C1 segment of cervical spinal cord (tissue), 14 donors: ENCODE measurements at places on chromosomes 12 and 14.
A peak's percentile ranks its signal among the peaks of the same experiment; 100 is the strongest.

GRCh38 chr12:121120323-121120722 is 12.4 kb upstream of the P2RX7 start:
- no peak for DNase-seq

- DNase-seq, result no peak
These were observed 90.7 kb upstream of the KRR1 start for GRCh38 chr12:75602106-75602505.

DNA sequence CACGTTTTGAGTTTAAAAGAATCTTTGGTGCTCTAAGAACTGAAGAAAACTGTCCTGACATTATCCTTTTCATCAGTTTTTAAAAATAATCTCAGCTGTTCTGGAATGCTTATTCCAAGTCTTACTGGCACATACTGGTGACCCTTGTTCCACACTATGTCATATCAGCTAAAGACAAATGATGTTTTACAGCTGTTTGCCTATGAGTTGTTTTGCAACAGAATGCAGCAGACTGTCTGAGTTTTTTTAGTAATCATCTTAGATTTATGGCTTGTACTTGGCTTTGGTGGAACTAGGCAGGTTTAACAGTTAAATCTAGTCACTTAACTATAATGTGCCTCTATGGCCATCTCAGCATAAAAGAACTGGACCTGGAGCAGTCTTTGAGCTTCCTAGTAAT is 91.6 kb upstream of the GRIN2B start:
- no peak for DNase-seq

DNA sequence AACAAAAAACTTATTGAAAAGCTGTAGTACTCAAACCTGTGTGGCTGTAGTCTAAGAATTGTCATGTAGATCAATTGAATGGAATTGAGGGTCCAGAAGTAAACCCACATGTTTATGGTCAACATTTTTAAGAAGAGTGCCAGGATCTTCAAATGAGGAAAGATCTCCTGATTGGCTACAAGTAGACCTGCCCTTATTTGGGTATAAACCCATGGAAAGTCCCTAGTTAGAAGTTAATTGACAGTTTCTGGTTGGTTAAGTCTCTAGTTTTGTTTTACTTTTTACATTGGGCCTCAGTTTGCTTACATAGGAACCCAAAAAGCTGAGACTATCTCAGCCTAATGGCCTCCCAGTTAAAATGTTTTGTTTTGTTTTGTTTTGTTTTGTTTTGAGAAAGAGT is 91.9 kb upstream of the RESF1 start:
- DNase-seq, result no peak

GRCh38 chr12:93390549-93391297 is 13.0 kb downstream of the NUDT4 start:
- DNase-seq, result no peak

GRCh38 chr14:66445936-66446335 is 40.2 kb upstream of the CCDC196 start:
- no peak for DNase-seq

- DNase-seq, result no peak
These were observed 396.4 kb upstream of the USP15 start for GRCh38 chr12:61863811-61864210.

DNA sequence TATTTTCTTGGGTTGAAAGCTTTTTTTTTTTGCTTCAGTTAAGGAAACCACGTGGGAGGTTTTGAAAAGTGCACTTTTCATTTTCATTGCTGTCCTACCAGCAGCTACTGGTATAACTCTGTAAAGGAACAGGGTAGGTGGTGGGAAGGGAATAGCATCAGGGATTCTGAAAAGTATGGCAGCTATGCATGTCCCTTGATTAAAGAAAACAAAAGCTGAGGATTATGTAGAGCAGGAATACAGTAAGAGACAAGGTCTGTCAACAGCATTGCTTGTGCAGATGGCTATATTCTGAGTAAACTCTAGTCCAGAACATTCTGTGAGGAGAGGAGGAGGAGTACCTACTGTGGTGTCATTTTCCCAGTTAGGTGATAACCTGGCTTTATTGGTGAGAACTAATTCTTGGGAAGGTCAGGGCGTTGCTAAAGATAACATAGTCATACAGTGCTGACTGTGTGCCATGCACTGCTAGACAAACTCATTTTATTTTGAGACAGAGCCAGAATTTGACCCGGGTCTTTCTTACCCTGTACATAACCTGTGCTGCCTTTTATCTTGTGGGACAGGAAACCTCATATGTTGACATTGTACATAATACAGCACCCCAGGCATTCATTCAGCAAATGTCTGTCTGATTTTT is 80.3 kb upstream of the TRAF3 start:
- no peak for DNase-seq

DNA sequence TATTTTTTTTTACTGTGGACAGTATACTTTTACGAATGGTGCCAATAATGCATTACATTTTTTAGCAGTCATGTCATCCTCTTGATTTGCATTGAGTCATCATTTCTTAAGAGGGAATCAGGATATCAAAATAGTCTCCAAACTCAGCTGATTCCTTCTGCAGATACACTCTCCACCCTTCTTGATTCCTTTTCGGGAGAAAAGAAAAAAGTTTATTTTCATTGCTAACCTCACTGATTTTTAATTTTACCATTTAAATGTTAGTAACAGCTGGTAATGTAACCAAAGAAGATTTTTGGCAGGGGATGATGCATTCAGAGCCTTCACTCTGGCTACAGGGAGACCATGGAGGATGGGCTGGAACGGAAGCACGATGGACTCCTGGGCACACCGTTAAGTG is 47.5 kb downstream of the MRPL42 start:
- no peak for DNase-seq

DNA sequence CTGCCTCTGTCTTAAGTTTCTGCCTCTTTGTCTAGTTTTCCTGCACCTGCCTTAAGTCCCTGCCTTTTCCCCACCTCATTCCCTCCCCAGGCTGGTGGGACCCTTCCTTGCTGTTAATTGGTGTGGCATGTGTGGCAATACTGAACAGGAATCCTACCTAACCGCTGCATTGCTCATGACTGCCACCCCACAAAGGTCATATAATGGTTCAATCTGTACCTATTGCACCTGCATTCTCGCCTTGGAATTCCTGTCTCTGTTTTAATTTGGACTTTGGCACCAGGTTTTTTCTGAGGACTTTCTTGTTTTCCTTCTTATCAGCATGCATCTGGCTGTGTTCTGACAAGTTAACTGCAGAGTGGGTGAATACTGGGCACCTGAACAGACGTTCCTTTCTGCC is 966.2 kb upstream of the TMEM132C start:
- no peak for DNase-seq

DNA sequence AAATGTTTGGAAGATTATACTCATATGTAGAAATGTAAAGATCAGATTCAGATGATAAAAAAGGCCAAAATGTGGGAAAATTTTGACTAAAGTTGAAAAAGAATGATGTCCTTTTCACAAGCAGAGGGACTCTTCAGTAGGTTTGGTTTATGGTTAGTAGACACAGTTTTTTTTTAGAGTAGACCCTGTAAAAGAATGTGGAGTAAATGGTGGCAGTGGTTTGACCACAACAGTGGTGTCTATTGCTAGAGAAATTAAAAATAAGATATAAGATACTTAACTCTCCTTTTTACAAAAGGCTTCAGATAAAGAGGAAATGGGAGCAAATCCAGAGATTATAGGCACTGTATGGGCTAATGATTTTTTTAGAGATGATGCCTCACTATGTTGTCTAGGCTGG is 21.8 kb downstream of the RAP1B start:
- no peak for DNase-seq

DNA sequence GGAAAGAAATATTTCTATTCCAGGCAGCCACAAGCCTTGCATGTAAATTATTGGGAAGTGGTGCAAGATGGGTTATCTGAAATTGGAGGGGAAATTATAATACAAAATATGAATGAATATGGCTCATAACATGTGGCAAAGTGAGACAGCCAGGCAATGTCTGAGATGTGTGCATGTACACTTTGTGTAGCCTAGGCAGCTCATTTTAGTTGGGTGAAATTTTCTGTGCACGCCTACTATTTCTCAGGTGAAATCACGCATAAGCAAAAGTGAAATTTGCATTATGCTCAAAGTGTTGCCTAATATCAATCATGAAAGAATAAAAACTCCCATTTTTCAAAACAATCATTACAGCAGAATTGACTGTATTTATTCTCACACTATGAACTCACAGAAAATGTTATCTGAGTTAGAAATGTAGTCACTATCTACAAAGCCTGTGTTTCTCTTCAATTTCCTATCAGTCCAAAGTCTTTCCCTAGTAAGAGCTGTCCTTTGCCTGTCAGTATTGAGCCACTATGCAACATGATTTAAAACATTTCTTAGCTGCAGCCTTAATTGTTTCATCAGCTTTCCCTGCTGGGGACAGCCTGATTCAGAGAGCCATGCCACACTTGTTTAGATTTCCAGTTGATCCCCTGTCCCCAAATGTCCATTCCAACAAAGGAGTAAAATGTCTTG is 80.7 kb downstream of the EPS8 start:
- DNase-seq, result no peak

GRCh38 chr14:53881161-53881871 is 75.3 kb downstream of the BMP4 start:
- no peak for DNase-seq

GRCh38 chr14:88628033-88628432 is 65.2 kb downstream of the ZC3H14 start:
- no peak for DNase-seq

DNA sequence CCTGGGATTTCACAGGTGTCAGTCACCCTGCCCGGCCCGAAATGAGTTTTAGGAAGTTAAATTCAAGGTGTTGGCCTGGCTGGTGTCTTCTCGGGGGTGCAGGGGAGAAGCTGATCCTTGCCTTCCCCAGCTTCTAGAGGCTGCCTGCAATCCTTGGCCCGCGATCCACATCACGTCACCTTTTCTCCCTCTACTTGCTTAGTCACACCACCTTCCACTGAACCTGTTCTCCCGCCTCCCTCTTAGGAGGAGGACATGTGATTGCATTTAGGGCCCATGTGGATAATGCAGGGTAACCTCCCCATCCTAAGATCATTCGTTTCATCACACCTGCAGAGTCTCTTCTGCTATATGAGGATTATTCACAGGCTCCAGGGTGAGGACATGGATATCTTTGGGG is 25.4 kb upstream of the ATXN2 start:
- DNase-seq, result no peak

GRCh38 chr12:114136631-114137030 is 170.5 kb upstream of the RBM19 start:
- no peak for DNase-seq

- DNase-seq, result no peak
These were observed 5.1 kb downstream of the DPPA3 start for GRCh38 chr12:7716381-7716780.

DNA sequence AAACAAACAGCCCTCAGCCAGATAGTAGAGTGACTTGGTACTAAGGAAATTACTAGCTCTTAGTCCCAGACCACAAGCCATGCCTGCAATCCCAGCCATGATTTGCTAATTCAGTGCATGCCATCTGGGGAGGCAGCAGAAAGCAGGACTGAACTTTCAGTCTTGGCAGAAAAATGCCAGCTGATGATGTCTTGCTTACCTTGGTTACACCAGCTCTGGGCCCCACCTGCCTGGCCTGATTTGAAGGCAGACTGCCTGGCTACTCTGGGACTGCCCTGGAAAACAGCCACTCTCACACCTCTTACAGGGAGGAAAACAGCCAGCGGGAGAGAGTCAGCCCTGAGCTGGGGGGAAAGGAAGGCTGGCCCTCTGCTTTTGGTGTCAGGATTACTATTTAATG is 4.6 kb upstream of the UNC119B start:
- DNase-seq, result no peak

DNA sequence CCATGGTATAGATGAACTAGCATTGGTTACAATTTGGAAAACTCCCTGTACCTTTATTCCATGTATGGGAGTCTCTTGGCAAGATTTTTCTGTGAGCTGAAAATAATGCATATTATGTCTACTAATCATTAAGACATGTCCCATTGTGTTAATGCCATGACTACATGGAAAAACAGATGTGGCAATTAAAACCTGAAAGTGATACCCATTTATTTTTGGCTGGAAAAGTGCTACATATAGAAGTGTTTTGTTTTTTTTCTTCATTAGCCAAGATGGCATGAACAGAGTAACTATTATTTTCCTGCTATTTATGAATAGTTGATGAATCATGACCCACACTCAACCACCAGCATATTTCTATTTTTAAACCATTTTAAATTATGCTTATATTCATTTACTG is 58.2 kb downstream of the ALG10B start:
- no peak for DNase-seq

DNA sequence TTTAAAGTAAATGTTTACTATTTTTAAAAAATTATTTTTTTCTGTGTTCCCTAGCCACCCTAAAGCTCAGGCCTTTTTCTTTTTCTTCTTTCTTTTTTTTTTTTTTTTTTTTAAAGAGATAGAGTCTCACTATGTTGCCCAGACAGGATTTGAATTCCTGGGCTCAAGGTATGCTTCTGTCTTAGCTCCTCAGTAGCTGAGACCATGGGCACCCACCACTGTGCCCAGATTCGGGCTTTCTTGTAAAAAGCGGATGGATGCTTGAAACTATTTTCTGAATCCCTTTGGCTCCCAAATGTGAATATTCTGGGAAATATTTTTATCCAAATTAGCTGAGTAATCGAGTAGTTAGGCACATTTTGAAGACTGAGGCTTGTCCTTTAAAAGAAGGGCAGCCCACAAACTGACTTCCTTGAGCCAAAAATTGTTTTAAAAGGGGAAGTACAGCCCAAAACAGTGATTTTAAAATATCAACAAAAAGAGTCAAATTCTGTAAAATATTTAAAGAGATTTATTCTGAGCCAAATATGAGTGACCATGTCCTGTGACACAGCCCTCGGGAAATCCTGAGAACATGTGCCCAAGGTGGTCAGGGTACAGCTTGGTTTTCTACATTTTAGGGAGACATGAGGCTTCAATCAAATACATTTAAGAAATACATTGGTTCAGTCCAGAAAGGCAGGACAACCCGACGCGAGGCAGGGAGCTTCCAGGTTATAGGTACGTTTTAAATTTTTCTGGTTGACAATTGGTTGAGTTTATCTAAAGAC is 28.8 kb upstream of the HIGD1C start:
- DNase-seq, result no peak

GRCh38 chr12:52360663-52361271 is 6.5 kb downstream of the KRT85 start:
- DNase-seq, result no peak

DNA sequence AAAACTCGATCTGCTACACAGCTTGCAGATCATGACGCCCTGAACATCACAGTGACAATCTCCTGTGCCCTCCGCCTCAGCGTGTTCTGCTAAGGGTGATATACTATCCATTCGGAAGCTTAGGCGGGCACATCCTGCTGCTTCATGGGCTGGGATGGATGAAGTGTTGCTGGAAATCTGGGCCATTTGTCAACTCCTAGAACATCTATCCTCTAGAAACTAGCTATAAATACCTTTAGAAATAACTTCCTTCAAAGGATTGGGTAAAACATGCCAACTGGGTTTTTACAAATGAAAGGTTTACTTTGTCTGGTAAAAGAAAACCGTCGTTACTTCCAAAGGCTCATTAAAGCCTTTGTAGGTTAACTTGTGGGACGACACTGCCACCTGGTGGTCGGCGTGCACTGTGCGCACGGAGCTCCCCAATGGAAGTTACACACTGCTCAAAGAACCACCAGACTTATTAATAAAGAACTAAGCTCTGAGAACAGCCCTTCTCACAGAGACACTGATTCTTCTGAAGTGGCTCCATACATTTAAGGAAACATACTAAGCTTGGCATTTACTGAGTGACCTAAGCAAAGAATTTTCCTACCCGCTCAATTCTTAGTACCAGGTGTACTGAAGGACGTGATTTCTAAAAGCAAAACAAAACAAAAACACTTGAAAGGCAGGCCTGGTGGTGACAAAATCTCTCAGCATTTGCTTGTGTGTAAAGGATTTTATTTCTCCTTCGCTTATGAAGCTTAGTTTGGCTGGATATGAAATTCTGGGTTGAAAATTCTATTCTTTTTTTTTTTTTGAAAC is 21.6 kb upstream of the CACNA2D4 start:
- DNase-seq, result peak; percentile 85
